ENCODE measurements at places on chromosomes 6 and 20.
A peak's percentile ranks its signal among the peaks of the same experiment; 100 is the strongest.

- no peak for DNase-seq
These were observed 44.1 kb downstream of the NKX2-4 start for GRCh38 chr20:21353236-21353635.

GRCh38 chr20:58630063-58630462 is 21.0 kb upstream of the STX16 start:
- no peak for DNase-seq

DNA sequence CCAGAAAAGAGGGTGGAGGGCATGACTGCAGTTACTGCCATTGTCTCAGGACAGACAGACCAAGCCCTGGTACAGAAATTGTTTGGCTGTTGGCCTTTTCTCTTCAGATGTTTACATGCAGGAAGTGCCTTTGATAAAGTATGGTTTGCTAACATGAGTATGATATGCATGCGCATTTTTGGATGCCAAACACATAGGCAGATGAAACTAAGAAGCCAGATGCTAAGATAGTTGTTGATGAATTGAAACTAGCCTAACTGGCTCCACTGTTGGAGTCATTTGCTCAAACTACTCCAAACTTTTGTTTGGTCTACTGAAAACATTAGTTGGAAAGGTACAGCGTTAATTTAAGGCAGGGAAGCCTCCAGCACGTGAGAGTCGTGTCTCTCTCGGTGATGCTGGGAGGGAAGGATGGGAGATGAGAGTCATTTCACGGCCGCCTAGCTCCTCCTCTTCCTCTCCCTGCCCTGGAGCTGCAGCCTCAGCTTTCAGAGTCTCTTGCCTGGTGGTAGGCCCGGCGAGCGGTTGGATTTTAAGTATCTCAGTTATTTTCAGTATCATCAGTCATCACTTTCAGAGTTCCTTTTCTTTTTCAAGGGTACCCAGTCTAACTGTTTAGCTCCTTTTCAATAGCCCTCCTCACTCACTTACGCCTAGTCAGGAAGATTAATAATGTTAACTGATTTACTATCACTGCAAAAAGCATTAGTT is 29.7 kb downstream of the RREB1 start:
- DNase-seq, result peak; percentile 50

GRCh38 chr6:12504325-12504966 is 212.1 kb upstream of the PHACTR1 start:
- no peak for DNase-seq

- DNase-seq, result no peak
These were observed 313.9 kb upstream of the RNF24 start for GRCh38 chr20:4329232-4329631.

DNA sequence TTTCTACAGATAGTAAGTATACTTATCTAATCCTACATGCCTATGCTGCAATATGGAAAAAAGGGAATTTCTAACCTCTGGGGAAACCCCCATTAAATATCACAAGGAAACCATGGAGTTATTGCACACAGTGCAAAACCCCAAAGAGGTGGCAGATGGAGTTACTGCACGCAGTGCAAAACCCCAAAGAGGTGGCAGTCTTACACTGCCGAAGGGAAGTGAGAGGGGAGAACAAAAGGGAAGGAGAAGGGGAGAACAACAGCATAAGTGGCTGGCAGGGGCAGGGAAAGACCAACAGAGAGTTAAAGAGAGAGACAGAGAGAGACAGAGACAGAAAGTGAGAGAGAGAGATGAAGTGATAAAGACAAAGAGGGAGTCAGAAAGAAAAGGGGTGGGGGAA is 43.8 kb upstream of the EIF2S2 start:
- DNase-seq, result no peak

GRCh38 chr6:165660857-165661663 is 2.0 kb downstream of the PDE10A start:
- no peak for DNase-seq

DNA sequence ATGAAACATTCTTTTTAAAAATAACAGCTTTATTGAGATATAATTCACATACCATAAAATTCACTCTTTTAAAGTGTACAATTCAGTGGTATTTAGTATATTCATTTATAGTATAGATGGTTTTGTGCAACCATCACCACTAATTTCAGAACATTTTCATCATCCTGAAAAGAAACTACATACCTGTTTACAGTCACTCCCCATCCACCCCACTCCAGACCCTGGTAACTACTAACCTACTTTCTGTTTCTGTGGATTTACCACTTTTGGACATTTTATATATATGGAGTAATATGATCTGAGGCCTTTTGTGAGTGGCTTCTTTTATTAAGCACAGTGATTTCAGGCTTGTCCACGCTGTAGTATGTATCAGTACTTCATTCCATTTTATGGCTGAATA is 2.5 kb upstream of the TMEM217 start:
- no peak for DNase-seq

DNA sequence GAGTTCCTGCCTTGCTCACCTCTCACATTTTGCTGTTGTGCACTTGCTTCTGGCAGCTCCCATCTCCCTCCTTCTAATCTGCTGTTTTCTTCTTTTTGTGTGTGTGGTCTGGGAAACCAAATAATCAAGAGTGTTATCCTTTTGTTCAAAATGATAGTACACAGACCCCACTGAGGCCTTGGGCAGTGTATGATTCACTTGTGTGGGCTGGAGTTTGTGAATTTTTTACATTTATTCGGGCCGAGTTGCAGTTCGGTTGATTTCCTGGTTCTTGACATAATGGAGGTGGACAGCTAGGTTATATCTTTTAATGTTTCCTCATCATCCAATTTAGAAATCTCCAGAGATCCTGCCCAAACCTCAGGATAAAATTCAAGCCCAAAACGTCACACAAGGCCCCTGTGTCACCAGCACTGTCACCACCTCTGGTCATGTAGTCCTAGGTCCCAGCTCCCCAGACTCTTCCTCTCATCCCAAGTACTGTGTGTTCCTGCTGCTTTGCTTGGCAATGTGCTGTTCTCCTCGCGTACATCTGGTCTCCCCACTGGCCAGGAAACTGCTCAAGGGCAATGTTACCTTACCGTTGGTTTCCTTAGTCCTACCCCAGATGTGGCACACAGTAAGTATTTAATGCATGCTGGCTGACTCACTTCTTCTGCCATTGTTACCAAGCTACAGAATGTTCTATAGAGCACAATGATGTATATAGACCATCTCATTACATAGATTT is 55.7 kb upstream of the PHACTR2 start:
- no peak for DNase-seq
